ENCODE measurements at places on chromosomes 2 and 18.
A peak's percentile ranks its signal among the peaks of the same experiment; 100 is the strongest.

DNA sequence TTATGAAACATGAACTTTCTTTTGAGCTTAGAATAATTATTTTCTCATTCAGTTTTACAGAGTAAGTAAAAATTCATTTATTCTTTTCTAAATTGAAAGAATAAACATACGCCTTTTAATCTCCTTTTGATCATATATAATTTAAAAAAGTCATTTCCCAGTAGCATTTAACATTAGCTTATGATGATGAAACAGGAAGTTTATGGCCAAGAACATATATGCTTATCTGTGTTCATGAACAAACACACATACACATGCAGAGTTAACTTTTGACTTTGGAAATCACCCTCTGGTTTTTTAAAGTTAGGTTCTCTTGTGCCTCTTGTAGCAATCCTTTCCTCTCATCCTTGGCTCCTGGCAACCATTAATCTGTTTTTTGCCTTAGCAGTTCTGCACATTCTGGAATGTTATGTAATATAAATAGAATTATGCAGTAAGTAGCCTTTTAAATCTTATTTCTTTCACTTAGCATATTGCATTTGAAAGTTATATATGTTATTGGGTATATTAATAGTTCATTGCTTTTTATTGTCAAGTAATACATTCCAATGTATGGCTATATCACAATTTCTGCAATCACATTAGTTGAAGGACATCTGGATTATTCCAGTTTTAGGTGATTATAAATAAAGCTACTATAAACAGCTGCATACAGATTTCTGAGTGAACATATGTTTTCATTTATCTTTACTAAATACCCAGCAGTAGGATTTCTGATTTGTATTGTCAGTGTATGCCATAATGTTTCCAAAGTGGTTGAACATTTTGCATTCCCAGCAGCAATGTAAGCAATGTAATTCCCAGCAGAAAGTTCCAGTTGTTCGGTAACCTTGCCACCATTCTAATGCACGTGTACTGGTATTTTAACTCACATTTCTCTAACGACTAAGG, 210.3 kb downstream of the ZRANB3 start:
- DNase-seq: no peak

DNA sequence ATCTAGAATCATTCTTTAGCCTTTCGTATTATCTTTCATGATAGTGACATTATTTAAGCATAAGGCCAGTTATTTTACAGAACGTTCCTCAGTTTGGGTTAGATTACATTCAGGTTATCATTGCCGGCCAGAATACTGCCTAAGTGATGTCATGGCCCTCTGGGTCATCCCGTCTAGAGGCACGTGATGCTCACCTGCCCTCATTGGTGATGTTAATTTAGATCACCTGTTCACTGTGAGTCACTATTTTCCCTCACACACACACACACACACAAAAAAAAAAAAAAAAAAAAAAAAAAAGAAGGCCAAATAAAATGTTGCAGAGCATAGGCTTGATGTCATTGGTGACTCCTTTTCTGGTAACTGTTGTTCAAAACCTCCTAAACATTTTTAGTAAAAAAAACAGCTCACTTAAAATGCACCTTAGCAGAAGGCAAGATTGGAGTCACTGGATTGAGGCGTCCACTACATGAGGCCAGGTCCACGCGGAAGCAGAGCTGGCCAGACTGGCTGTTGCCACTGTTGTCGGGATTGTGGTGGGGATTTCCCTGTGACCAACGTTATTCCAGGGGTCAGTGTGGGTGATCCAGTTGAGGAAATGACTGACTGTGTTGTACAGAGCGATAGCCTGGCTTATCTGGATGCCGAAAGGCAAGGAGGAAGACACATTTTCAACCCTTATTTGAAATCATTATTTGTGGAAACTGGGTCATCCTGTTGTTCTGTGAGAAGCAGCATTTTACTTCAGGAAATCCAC, 52.1 kb upstream of the CNGA3 start:
- DNase-seq: no peak

- no peak for DNase-seq
Observed at GRCh38 chr2:12155303-12156051, 409.0 kb downstream of the LPIN1 start.

DNA sequence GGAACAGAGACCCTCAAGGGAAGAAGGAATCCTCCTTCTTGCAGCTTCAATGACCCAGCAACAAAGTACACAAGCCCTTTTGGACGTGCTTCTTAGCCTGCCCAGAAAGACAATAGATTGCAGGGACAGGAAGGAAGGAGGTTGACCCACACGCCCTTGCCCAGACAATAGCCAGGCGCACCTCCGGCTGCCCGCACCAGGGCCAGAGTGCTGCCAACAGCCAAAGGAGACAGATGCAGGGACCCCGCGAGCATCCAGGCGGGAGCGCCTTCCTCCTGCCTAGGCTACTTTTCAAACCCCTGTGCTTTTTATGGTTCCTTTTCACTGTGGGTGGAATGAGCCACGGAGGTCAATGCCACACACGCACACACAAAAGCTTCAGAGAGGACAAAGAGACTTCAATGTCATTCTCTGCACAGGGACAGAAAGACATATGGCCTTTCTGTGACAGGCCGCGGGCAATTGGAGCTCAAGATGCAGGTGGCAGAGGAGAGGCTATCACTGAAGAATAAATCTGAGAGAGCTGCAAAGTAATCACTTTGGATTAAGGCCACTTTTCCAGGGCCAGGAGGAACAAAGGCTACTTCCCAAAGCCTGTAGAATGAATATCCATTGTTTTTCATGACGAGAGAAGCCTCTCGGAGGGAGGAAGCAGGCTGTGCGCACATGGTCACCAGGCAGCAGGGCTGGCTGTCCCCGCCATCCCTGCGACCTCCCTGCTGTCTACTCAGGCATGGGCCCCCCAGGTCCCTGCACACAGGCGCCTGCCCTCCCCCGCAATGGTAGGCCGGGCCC, 300.6 kb downstream of the EIPR1 start:
- no peak for DNase-seq

DNA sequence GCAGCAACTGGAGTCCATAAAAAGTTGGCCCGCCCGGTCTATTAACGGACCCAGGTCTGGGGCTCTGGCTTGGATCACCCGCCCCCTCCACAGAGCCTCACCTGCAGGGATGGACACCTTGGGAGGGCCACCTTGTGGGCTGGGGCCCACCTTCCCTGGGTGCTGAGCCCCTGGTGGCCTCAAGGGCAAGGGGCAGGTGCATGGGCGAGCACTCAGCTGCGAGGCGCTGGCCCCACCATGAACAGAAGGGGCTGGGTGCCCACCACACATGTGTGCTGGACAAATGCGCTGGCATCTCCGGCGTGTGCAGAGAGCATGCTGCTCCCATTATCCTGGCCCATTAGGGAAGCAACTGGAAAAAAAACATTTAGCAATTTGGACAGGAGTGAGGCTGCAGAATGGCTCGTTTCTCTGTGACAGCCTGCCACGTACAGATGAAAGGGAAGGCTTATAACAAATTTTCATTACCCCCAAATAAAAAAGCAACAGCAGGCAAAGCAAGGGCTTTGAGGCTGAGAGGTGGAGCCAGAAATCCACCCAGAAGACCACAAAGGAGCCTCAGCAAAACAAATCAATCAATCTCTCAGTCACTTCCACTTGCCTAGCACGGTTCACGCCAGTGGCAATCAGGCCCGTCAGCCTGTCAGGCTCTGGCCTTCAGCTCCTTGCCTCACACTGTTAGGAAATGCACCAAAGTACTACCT, 253.1 kb upstream of the ZNF521 start:
- no peak for DNase-seq

DNA sequence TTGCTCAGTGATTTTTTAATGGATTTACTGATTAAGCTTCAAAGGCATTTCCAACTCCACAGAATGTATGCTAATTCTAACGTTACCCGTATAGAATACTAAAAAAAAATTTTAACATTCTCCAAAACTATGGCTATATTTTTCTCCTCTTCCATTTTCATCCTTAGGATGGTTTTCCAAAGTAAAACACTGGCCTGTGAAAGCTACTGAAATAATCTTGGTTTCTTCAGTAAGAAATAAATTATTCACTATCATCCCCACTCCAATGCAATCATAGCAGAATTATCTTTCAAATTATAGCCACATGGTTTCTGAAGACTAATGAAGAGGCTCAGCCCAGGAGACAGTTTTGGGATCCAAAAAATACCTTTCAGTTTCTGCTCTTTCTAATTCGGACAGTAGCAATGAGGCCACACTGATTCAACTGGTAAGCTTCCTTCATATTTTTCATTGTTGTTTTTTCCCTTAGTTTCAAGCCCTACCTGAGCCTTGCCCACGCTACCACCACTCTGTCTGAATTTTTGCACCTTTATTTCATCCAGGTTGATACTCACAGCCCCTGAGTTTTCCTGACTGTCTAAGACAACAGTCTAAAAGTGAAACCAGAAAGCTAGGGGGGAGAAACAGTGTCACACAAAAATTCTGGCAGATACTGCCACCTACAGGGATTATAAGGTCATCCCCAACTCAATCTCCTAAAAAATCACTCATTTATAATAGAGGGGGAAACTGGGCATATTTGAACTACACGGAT, 887.9 kb downstream of the NRXN1 start:
- DNase-seq: peak; percentile 31

DNA sequence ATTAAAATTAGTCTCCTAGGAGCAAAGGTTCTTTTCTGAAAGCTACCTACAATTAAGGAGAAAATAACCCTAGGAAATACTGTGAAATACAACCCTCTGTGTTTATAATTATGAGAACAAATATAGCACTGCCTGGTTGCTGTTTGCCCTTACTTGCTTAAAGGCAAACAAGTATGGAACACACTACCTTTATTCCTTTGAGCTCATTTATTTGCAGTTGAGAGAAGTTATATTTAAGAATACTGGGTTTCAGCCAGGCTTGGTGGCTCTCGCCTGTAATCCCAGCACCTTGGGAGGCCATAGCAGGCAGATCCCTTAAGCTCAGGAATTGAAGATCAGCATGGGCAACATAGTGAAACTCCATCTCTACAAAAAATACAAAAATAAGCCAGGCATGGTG, 23.1 kb upstream of the IAH1 start:
- no peak for DNase-seq

- no peak for DNase-seq
Observed at GRCh38 chr2:130390460-130391057, 34.7 kb downstream of the PTPN18 start.

DNA sequence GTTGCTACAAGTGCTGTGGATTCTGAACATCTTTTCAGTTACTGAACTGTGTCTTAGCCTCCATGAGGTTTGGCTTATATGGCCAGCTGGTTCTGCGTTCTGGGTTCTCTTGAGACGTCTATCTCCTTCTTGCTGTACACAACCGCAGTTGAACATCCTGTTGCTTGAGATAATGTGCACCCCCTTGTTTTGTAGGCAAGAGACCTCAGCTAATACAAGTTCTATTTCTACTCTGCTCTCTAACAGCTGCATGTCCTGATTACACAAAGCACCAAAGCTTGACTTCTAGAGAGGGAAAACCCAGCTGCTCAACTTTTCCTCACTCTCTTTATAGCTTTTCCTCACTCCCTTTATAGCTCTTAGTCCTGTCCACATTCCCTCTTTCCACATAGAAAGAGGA, 176.0 kb downstream of the LTBP1 start:
- no peak for DNase-seq

- no peak for DNase-seq
Observed at GRCh38 chr2:39618736-39619135, 47.0 kb upstream of the TMEM178A start.

- no peak for DNase-seq
Observed at GRCh38 chr2:205324355-205324754, 357.9 kb upstream of the NRP2 start.

- DNase-seq: no peak
Observed at GRCh38 chr2:15923597-15923996, 16.8 kb upstream of the MYCN start.

GRCh38 chr2:168718622-168719021, 83.8 kb upstream of the NOSTRIN start:
- no peak for DNase-seq

DNA sequence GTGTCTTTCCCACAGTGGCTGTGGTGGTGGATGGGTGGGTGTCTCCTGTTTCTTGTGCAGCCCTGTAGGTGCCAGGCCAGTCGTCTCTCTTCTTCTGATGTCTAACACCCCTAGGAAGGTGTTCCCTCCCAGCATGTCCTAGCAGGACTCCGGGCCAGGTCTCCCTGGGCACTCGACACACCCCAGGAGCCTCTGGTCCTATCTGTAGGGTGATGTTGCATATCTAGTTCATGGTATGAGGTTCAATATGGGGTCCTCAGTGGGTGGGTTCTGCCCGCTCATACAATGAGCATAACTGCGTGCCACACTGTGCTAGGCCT, 14.4 kb downstream of the NGEF start:
- DNase-seq: no peak

GRCh38 chr2:208047840-208048239, 22.5 kb upstream of the PLEKHM3 start:
- DNase-seq: no peak

GRCh38 chr2:132936791-132937190, 266.8 kb upstream of the LYPD1 start:
- no peak for DNase-seq

DNA sequence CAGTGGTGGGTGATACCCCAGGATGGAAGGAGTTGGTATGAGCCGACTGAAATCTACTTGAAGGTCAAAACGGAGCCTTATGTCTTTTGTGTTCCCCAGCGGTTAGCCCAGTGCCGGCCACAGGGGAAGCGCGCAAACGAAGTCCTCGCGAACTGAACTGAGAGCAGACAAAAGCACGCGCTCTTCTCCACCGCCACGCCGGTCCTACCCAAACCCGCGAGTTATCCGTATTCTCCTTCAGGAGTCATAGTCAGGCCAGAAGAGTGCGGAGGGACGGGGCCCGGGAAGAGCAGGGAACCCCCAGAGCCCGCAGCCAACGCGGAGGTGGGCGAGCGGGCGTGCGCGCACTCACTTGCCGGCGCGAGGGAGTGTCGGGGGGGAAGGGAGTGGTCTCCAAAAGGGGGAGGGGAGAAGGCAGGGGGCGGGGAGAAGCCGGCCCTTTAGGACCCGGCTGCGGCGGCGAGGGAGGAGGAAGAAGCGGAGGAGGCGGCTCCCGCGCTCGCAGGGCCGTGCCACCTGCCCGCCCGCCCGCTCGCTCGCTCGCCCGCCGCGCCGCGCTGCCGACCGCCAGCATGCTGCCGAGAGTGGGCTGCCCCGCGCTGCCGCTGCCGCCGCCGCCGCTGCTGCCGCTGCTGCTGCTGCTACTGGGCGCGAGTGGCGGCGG, at the start of gene IGFBP2:
TSS of gene IGFBP2 (plus strand) at position 469 of the 664 bp plus-strand sequence. CDS start at position 573, 104 bp downstream.
- peak; percentile 59 for DNase-seq

- no peak for DNase-seq
Observed at GRCh38 chr18:1037776-1038175, 133.1 kb downstream of the ADCYAP1 start.

- peak; percentile 84 for DNase-seq
Observed at GRCh38 chr18:47175898-47176575, at the start of gene IER3IP1. Gene IER3IP1, minus strand, starts transcription at chr18:47176364. Its CDS starts 87 bp downstream, at chr18:47176277.

GRCh38 chr2:79114797-79115494, 5.3 kb upstream of the REG1A start:
- no peak for DNase-seq

DNA sequence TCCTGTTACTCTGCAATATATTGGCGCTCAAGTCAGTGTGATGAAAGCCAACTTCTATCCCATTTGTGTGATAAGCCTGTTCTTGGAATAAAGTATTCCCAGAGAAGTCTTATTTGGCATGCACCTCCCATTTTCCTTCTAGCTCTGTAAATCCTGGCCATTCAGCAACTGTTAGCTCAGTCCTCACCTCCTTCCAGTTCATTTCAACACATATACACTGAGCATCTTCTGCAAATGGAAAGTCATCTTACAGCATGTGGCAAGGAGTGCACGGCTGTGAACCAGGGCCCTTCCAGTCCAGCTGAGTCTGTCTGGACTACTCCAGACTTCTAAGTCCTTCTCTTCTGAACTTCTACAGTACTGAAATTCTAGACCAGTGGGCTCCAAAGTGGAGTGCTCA, 53.1 kb downstream of the SPATS2L start:
- no peak for DNase-seq

GRCh38 chr2:206083602-206084438, 2.2 kb downstream of the INO80D start:
- DNase-seq: no peak

- DNase-seq: no peak
Observed at GRCh38 chr2:35220461-35220860, 1135.1 kb upstream of the CRIM1 start.
